ENCODE measurements at places on chromosomes 7 and 10. TPM values are rescaled to one million over a fixed set of nuclear protein-coding genes. Genes with fewer than 3 reads are reported as not detected.

CPN1 gene
- polyA plus RNA-seq: 0.05 TPM

GRCh38 chr7:93779115-93779514 is 111.4 kb downstream of the TFPI2 start:
- no peak for DNase-seq

DNA sequence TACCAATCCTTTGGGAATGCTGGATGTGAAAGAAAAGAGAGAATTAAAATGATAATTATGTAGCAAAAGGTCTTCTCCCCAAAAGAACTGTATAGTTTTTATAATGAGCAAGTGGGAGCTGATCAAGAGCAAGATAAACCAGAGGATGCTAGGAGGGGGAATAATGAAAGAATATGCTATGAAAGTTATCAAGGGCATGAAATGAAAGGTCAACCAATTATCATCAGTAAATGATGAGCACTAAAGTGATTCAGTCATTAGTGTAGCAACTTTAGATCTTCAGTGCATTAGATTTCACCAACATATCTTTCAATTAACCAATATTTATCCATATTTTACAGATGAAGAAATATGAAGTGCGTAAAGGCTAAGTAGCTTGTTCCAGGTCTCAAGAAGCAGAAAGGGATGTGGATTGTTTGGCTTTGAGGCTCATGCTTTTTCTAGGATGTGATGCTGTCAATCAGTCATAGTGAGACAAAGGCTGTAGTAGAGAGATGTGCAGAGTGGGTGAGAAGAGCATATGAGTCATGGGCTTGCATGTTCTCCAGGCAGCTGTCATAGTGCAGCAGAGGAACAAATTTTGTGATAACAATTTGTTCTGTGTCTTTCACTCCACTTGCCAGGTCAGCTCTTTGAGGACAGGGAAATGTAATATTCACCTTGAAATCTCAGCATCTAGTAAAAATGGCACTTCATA is 5.7 kb upstream of the OR2F2 start:
- DNase-seq: no peak

DNA sequence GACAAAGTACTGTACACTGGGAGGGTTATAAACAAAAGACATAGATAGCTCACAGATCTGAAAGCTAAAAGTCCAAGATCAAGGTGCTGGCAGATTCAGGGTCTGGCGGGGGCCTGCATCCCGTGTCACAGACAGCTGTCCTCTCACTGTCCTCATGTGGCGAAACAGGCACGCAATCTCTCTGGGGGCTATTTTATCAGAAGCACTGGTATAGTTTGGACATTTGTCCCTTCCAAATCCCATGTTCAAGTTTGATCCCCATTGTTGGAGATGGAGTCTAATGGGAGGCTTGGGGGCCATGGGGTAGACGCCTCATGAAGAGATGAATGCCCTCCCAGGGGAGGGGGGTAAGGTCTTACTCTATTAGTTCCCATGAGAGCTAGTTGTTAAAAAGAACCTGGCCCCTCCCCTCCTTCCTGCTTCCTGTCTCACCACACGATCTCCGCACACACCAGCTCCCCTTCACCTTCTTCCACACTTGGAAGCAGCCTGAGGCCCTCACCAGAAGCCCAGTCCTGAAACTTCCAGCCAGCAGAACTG is 72.5 kb upstream of the UCN3 start:
- DNase-seq: no peak

MKLN1 gene
- 14.8 TPM for polyA plus RNA-seq

NEUROD6 gene
- not detected for polyA plus RNA-seq

TSPAN33 gene
- 15.6 TPM for polyA plus RNA-seq

CHST3 gene
- polyA plus RNA-seq: 17.1 TPM

CAMK2B gene
- 0.32 TPM for polyA plus RNA-seq

TMEM270 gene
- 0.09 TPM for polyA plus RNA-seq

PLAC9 gene
- polyA plus RNA-seq: 54.3 TPM

GRCh38 chr10:17236468-17237148 is 8.6 kb downstream of the VIM start:
- DNase-seq: no peak

DLX6 gene
- 0.09 TPM for polyA plus RNA-seq

- DNase-seq: no peak
Observed at GRCh38 chr10:71053169-71053895, 159.0 kb upstream of the UNC5B start.

DNA sequence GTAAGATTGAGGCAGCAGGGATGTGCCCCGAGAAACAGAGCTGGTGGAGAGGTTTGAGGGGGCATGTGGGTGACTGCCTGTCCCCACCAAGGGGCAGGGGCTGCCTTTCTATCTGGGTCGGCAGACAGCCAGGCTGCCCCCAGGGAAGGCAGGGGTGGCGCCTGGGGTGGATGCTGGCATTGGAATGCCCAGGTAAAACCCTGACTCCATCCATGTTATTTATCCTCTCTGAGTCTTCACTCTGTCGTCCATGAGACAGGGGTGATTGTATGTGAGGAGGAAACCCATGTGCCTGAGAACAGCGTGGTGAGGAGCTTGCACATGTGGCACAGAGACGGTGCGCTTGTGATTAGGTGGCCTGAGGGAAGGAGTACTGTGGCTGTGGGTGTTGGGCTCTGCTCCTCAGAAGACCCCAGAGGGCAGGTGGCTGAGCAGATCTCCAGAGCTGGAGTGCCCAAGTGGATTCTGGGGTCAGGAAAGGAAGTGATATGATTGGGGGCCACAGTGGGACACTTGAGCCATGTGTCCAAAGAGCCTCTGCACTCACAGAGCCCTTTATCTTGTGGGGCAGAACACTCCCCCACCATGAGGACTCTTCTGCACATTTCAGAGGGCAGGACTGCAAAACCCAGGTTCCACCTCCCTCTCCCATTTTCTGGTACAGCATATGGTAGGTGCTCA is 100.4 kb upstream of the RET start:
- DNase-seq: no peak

DNA sequence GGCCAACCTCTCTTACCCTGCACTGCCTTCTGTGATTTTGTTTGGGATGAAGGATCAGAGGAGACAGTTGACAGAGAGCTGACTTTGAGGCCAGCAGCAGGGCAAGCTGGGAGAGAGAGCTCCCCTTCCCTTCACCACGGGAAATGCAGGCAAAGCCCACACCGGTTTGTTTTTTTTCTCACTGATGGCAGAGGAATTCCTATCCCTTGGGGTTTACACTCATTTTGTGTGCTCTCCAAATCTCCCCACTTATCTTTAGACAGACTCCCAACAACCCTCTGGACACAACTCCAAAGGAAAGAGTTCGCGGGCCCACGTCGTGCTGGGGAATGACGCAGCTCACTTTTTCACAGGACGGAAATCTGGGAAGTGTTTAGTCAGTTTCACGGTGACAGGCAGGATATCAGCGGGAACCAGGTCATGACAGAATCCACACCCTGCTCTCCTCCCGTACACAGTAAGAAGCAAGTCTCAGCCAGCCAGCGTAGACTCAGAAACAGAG is 68.3 kb upstream of the FAM171A1 start:
- no peak for DNase-seq

DNA sequence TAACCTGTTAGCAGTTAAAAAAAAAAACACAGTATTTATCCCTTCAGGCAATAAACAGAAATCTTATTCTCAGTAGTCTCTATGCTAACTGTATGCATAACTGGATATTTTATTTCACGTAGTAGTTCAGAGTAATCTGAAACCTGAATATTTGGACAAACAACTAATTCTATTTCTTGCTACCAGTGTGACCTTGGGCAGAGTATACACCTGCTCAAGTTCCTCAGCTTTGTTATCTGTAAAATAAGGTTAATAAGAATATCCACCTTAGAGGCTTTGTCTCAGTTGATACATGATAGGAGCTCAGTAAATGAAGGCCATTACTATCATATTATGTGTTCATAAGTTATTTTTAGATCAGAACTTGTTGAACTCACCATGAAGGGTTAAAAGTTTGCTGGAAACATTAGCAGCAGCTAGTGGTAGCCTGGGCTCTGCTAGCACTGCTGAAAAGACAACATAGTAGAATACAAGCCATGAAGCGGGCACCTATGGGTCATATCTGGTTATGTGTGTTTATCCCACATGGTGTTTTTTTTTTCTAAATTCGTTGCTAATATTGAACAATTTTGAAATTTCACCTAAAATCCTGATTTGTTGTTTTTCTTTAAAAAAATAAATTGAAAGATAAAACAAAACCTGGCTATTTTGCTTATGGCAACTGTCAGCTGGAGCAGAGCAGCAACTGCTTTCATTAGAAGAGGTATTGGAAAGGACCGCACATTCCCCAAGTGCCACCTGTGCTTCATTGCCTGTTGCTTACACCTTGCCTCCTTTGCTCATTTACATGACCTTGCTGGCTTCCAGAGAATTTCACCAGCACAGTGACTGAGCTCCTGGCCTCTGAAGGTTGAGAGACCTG is 303.0 kb downstream of the PRKG1 start:
- DNase-seq: no peak
